ENCODE measurements at places on chromosomes 12 and 14.

DNA sequence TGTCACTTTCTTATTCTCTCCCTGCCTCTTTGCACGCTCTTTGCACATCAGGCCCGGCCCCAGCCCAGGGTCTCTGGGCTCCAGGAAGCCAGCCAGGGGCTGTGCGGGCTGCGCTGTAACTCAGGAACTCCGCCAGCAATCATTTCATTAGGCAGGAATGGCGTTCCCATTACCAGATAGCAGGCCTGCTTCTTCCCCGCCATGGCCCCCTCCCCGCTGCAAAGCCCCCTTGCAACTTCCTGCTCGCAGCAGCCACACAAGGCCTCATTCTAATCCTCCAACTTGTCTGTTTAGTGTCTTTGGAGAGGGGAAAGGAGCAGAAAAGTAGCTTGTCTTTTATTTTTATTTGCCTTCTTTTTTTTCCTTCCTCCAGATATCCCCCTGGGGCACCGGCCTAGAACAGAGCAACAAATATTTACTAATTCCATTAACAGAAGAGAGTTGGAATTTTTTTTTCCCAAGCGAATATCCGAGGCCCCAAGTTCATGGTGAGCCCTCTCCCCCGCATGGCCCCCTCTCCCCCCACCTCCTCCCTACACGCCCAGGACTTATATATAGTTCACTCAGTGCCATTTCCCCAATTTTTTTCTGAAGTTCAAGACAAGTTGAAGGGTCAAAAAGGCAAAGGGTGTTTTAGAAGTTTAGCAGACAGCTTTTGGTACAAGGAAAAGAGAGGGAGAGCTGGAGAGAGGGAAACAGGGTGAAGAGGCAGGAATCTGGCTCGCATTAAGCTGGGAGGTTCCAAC, 329.4 kb upstream of the TBX3 start:
- no peak for DNase-seq

GRCh38 chr12:64687816-64688215, 71.4 kb downstream of the GNS start:
- DNase-seq, result no peak

DNA sequence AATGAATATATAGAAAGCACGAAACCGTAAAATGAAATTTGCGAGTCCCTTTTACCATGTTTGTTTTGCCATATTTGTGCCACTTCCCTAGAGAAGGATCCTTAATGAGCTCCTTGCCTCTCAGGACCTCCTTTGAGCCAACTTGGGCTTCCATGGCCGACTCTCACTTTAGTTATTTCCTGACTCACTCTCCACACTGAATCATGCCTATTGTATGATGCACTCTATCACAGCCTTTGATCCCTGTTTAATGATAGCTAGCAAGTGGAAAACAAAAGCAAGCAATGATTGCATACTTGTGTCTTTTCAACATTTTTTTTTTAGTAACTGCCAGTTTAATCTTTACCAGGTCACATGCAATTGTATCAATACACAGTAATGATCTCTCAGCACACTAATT, 153.2 kb downstream of the CCER1 start:
- no peak for DNase-seq

DNA sequence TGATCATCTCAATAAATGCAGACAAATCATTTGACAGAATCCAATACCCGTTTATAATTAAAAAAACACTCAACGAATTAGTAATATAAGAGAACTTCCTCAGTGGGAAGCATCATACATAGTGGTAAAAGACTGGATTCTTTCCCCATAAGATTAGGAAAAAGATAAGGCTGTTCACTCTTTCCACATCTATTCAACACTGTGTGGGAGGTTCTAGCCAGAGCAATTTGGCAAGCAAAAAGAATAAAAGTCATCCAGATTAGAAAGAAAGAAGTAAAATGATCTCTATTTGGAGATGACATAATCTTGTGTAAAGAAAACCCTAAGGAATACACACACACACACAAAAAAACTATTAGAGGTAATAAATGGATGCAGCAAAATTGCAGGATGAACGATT, 38.4 kb downstream of the YEATS4 start:
- DNase-seq, result no peak

DNA sequence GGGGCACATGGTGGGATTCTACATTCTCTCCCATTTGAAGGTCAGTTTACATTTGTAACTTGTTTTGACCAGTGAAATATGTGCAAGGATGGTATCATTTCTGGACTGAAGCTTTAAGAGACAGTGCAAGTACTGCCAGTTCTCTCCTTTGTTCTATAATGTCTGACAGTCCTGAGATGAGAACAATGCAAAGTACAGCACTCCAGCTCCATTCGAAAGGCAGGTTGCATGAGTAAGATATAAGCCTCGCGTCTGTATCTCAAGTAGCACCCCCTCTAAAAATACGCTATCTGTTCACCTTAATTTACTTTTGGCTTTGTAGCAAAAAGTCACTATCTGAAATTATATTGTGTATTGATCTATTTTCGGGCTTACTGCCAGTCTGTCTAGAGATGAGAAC, 1122.2 kb upstream of the TMEM132C start:
- DNase-seq, result no peak

All from NAMALWA (cell line).